ENCODE measurements at places on chromosomes 3 and 15. TPM values are rescaled to one million over a fixed set of nuclear protein-coding genes. Genes with fewer than 3 reads are reported as not detected.

MRAS gene
- total RNA-seq: 20.4 TPM

CYP1A1 gene
- total RNA-seq: 2.1 TPM

ZFYVE19 gene
- 11.2 TPM for total RNA-seq

RHOA gene
- total RNA-seq: 563 TPM

MYNN gene
- total RNA-seq: 9.9 TPM

ROBO2 gene
- total RNA-seq: 0.32 TPM

CCR3 gene
- not detected for total RNA-seq

ONECUT1 gene
- total RNA-seq: not detected

SCAMP5 gene
- 2.1 TPM for total RNA-seq

GRIP2 gene
- total RNA-seq: under 0.01 TPM

RTP4 gene
- 0.18 TPM for total RNA-seq

SEMA6D gene
- 2.3 TPM for total RNA-seq

ALAS1 gene
- total RNA-seq: 29.6 TPM

MAPKAPK3 gene
- total RNA-seq: 18.6 TPM

C2CD4A gene
- total RNA-seq: 7.9 TPM

TMEM158 gene
- total RNA-seq: 26.5 TPM

GOLGA6B gene
- total RNA-seq: not detected

P3H2 gene
- total RNA-seq: 13.9 TPM

MAP6D1 gene
- total RNA-seq: under 0.01 TPM

SLCO2A1 gene
- total RNA-seq: 4.5 TPM

SLC6A20 gene
- total RNA-seq: not detected

ADGRG7 gene
- total RNA-seq: not detected

VGLL3 gene
- total RNA-seq: 74.9 TPM

NRG4 gene
- total RNA-seq: not detected

RPL32 gene
- 675 TPM for total RNA-seq

All from cardiac atrium fibroblast (primary cell).